Ovary (tissue), 10 donors: ENCODE measurements at places on chromosomes 7 and 10. TPM values are rescaled to one million over a fixed set of nuclear protein-coding genes. Genes with fewer than 3 reads are reported as not detected.

DNA sequence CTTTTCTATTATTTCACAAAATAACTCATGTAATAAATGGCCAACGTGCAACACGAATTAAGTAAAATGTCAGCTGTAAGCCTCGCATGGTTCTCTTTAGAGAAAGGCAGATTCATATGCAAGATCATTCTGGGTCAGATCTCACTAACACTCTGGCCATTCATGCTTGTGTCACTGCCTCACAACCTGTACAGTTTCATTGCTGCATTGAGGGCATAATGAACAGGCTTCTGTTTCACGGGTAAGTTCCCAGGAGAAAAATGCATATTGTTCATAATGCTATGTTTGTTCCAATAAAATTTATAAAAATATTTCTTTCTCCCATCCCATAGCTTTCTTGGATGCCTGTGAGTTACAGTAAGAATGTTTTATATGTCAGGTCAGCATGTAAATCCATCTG lies 734.0 kb upstream of the ANKRD30A start:
- DNase-seq, result no peak

GRCh38 chr7:157472311-157473050 lies 135.7 kb downstream of the DNAJB6 start:
- no peak for DNase-seq

DNA sequence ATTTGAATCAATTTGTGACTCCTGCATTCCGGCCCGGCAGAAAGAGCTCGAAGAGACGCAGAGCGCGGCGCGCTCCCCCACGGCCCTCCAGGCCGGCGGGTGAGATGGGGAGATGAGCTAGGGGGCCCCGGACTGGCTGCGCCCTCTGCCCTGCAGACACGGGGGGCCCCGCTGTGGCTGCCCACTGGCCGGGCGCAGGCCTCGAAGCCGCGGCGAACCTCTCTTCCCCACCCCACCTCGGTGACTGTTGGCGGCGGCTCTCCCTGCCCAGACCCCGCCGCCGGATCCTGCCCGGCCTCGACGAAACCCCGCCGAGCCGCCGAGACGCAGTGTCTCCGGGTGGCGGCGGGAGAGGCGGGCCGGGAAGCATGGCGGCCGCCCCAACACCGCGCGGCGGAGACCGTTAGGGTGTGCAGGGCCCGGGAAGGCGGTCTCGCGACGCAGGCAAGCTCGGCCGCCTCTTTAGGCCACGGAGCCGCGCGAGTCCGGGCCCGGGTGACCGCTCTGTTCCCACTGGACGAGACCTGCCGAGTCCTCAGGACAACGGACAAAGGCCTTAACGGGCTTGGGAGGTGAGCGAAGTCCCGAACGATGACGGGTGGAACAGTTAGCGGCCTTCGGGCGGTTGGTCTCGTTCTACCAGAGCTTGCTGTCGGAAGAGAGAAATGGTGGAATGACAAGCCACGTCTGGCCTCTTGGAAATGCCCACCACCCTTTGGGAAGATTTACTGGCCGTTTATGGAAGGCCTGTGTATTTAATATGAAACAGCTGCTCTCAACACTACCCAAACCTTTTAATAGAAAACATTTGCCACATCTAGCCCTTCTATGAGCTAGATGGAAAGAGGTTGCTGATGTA lies 24.3 kb downstream of the NUP42 start:
- DNase-seq, result peak; percentile 18

The PRLHR gene
- not detected for total RNA-seq

GRCh38 chr10:102285133-102285532 lies 39.8 kb downstream of the GBF1 start:
- no peak for DNase-seq

- DNase-seq, result no peak
Observed at GRCh38 chr10:119522747-119523426, 19.6 kb downstream of the RGS10 start.

GRCh38 chr7:41478187-41478586 lies 224.7 kb downstream of the INHBA start:
- no peak for DNase-seq

- DNase-seq, result no peak
Observed at GRCh38 chr7:77354484-77354883, 61.7 kb downstream of the GSAP start.

DNA sequence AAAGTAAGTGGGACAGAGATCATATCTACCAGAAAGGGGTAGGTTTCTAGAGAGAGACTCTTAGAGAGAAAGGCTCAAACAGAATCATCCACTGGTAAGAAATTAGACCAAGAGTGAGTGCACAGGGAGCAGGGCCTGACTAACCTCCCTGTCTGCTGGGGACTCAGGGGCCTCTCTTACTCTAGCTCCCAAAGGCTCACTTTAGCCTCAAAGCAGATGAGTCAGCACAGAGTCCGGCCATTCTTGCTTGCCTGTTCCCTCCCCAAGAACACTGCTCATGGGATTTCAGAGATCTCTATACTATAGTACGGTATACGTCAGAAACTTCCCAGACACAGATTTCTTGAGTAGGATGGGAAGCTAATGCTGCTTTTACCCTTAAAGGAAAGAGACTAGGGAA lies 32.7 kb downstream of the RBM28 start:
- no peak for DNase-seq

DNA sequence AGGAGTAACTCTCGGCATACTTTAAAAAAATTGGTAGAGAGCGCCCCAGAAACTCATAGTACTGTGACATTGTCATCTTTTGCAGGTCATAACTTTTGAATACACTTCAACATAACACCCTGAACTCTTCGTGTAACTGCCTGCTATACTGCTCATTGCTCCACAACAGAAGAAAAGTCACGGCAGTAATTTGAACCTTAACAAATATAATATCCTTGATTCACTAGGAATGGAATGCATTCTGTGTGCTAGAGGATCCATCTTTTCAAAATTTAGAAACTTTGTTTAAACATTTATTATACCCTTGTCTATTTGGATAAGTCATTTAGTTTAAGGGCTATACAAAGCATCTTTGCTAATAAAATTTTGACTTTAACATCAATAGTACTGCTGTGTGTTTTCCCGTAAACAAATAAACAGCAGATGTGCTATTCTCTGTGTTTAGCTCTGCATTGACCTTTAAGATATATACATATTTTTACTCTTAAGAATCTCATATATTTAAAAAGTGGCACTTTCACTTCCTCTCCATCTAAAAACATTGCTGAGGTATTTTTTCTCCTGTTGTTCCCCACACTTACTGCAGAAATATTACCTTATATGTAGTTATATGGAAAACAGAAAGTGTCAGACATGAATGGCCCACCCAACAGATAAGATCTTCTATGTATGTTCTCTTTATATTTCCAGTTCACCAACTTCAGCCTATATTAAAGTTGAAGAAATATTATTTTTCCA lies 217.6 kb upstream of the TMEM229A start:
- no peak for DNase-seq

- no peak for DNase-seq
Observed at GRCh38 chr7:29113384-29114102, 32.8 kb downstream of the CPVL start.

The AGMO gene
- not detected for total RNA-seq

DNA sequence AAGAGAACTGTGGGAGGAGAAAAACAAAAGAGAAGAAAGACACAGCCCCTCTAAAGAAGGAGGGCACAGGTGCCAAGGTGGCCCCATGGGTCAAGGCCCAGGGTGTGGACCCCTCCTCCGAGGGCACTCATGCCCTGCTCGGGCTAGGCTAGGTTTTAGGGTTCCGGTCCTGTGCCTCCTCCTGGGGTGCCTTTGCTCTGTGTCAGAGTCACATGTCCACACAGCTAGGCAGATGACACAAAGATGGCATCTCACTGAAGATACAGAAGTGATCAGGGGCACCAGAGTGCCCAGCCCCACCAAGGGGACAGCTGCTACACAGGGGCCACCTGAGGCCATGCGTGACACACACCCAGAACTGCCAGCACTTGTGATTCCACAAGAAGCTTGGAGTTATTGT lies 116.4 kb upstream of the PPIF start:
- no peak for DNase-seq

- peak; percentile 69 for DNase-seq
Observed at GRCh38 chr10:113520690-113521474, 32.0 kb upstream of the HABP2 start.

The HTR5A gene
- not detected for total RNA-seq

The ZP3 gene
- total RNA-seq, result 22.0 TPM

The COL13A1 gene
- total RNA-seq, result 0.76 TPM

- no peak for DNase-seq
Observed at GRCh38 chr10:84179059-84179710, 5.6 kb downstream of the GPR15LG start.

DNA sequence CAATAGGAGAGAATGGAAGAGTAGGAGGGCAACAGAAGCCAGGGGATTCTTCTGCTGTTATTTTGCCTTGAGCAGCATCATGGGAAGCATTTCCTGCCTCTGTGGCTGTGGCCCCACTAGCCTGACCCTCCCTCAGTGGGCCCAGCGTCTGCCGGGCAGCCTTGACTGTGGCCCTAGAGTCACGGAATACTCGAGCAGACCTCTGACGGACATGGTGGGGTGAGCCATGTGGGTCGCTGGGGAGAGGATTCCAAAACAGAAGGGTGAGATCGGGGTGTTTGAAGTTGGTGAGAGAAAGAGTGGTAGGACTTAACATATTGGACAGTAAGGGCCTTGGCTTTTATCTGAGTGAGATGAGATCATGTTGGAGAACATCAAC lies 8.3 kb upstream of the PRKAG2 start:
- DNase-seq, result no peak

GRCh38 chr10:6470894-6471618 lies 109.0 kb downstream of the PRKCQ start:
- DNase-seq, result no peak

- no peak for DNase-seq
Observed at GRCh38 chr10:89466599-89467035, 52.2 kb downstream of the IFIT5 start.

DNA sequence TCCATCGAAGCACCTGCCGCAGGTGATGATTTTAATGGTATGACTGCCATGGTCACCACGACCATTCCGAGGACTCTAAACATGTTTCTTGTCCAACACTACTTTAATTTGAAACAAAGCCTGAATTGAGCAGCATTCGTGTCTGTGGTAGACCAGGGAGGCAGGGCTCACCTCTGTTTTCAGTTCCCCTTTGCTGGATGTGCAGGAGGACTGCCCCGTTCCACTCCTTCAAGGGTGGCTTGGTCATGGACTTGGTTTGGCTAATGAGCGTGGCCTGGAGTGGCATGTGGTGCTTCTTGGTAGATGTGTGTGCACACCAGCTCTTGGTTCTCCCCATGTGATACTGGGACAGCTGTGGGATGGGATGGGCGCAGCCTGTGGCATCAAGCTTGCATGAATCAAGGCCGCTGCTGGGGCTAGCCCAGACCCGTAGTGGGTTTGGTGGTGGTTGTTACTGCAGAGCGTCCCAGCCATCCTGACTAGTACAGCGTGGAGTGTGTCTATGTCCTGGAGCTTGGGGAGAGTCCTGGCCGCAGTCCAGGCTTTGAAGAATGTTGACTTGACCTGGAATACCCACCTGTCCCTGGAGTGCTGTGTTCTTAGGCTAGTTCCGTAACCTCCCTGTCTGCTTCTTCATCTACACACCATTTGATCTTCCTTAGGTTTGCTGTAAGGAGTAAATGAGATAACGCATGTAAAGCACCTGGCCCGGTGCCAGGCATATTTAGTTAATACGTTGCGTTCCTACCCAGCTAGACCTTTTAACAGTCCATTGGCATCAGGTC lies 34.8 kb downstream of the MGMT start:
- no peak for DNase-seq

- DNase-seq, result no peak
Observed at GRCh38 chr7:65979583-65980477, 2.2 kb downstream of the GUSB start.

GRCh38 chr7:73700069-73700423 lies 16.6 kb downstream of the BUD23 start:
- no peak for DNase-seq

- no peak for DNase-seq
Observed at GRCh38 chr10:44398271-44398670, 13.4 kb upstream of the CXCL12 start.

The CYP2C19 gene
- total RNA-seq, result not detected

The OR2A1 gene
- total RNA-seq, result 0.40 TPM

The HIP1 gene
- 22.0 TPM for total RNA-seq

DNA sequence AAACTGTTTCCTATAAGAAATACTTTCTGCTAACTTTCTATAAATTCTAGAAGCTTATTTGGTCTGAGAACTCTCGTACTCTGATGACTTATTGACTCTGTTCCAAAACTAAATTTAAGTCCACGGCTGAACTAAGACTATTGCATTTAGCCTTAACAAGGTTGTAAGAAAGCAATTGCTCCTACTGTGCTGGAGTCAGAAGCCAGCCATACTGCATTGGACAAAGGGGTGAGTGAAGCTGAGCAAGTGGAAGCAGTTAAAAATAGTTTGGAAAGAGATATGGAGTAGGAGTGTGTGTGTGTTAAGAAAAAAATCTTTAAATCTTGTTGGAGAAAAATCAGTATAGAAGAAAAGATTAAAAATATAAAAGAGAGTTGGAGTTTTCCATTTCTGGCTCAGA lies 1360.1 kb upstream of the CELF2 start:
- no peak for DNase-seq

DNA sequence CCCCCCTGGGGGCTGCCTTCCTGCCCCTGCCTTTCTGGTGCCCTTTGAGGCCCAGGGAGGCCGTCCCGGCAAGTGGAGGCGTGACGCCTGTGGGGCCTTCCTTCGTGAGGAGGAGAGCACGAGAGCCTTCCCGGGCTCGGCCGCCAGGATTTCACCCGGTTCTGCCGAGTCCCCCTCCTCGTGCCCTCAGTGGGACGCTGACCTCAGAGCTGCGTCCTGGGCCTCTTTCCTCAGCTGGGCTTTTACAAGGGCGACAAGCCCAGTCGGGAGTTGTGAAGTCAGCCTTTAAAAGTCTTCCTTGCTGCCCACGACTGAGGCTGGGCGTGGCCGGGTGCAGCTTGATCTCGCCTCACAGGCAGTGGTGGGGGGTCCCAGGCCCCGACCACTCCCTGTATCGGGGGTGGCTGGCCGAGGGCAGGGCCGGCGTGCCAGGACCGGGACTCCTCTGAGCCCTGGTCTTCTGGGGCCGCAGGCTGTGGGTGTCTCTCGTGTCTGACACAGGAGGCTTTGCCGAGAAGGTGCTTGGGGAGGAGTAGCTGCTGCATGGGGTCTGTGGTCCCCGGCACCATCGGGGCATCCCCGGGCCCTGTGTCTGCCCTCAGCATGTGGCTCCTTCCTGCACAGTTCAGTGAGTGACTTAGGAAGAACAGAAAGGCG lies 41.8 kb downstream of the FAM20C start:
- no peak for DNase-seq

The ABCB4 gene
- 0.43 TPM for total RNA-seq

The CADPS2 gene
- 17.9 TPM for total RNA-seq
